ENCODE measurements at places on chromosomes 2 and 18. TPM values are rescaled to one million over a fixed set of nuclear protein-coding genes. Genes with fewer than 3 reads are reported as not detected.

The OTOS gene
- not detected for total RNA-seq

The TMEM163 gene
- total RNA-seq = not detected

The SLC4A5 gene
- total RNA-seq = 0.45 TPM

The GCKR gene
- 4.5 TPM for total RNA-seq

The TFCP2L1 gene
- total RNA-seq = under 0.01 TPM

The CNDP1 gene
- not detected for total RNA-seq

The GALNT5 gene
- total RNA-seq = 11.4 TPM

The UGT1A5 gene
- not detected for total RNA-seq

The CCDC85A gene
- total RNA-seq = 0.45 TPM

DNA sequence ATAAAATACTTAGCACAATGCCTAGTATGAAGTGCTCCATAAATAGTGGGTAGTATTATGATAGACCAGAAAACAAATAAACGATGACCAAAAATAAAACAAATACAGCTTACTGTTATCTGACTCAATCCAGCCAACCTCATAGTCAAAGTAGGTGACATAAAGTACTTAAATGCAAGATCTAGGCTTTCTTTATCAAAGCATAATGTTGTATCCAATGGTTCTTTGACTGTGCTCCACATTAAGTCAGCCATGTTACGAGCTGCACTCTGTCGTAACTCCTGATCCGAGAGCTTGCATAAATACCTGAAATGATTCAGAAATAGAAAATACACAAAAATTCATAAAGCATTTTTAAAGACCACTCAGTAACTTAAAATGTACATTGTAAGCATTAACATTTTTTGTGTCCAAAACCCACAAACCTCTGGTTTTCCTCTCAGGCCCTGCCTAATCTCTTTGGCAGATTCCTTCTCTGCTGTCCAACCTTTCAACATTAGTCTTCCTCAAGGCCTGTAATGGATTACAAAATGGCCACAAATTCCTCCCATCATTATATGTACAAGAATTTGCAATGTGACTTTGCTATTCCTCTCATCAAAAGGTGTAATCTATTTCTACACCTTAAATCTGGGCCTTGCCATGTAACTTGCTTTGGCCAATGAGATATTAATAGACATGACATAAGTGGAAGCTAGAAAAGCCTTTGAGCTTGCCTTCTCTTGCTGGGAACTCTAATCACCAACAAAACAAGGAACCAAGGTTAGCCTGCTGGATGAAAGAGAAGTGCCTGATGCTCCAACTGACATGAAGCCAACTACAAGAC is 90.6 kb downstream of the USP34 start:
- DNase-seq = peak; percentile 56

DNA sequence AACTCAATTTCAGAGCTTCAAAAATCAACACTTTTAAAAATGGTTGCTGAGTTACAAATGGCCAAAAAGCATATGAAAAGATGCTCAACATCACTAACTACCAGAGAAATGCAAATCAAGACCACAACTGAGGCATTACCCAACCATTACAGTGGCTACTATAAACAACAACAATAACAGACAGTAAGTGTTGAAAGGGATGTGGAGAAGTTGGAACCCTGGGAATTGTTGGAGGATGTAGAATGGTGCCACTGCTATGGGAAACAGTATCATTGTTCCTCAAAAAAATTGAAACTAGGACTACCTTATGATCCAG is 173.3 kb upstream of the SPRED2 start:
- DNase-seq = no peak

GRCh38 chr18:519019-519879 is 18.7 kb upstream of the COLEC12 start:
- peak; percentile 76 for DNase-seq

GRCh38 chr2:239436076-239436475 is 35.3 kb upstream of the HDAC4 start:
- no peak for DNase-seq

DNA sequence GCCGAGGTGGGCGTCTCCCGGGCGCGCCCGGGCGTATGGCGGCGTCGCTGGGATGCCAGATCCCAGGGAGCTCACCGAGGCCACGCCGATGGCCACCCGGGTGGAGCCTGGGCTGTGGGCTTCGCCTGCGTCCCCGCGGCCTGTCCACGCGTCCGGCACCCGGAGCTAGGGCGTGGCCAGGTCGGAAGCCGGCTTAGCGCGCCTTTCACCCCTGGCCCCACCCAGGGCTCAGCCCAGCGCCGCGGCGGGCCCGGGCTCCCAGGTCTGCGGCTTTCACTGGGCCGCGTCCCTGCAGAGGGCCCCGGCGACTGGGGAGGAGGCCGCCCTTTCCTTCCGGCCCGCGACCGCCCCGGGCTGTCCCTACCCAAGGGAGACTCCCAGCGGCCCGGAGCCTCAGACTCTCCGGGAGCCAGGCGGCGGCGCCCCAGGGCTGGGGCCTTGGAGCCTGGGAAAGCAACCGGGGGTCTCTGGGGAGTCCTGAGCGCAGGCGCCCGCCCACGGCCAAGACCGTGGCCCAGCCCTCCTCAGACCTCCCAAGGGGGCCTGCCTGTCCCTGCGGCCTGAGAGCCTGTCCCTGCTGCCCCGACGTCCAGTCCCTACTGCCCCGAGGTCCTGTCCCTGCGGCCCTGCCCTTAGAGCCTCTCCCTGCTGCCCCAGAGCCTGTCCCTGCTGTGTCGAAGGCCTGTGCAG is 36.3 kb upstream of the ITM2C start:
- no peak for DNase-seq

DNA sequence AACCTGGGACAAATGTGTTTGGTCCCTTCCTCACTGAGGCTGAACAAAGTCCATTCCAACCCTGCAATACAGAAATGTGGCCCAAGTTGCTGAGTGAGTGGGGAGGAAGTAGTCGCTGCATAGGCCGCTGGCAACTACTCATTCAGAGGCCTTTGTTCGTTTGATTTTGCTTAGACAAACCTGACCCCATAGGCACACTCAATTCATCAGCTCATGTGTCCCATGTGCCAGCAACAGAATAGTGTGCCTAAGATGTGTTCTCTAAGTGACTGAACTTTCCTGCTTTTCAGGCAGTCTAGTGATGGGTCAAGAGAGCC is 23.0 kb downstream of the PTPN18 start:
- no peak for DNase-seq

DNA sequence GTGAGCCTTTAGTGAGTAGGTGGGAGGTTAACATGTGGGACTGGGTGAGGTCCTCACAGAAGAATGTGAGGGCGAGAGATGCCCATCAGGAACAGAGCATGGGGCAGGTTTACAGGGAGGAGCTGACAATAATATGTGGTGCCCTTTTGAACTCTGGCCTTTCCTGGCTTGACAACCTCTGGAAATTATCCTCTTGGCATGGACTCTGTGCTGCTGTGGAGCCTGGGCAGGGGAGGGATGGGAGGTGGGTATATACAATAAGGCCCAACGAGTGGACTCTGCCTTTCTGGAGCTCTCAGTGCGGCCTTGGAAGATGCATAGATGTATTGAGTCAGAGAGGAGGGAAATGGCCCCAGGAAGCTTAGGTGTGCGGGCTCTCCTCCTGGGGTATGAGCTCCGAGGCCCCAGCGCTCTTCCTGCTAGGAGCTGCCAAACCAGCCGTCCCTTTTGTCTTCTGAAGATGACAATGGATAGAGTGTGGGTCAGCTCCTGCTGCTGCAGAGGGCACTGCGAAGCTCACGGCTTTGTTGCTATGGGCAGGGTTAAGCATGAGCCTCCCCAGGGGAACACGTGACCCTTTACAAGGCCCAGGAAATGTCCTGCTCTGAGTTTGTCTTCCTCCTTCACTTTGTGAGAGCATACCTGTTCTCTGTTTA is 8.7 kb upstream of the PSD4 start:
- no peak for DNase-seq

DNA sequence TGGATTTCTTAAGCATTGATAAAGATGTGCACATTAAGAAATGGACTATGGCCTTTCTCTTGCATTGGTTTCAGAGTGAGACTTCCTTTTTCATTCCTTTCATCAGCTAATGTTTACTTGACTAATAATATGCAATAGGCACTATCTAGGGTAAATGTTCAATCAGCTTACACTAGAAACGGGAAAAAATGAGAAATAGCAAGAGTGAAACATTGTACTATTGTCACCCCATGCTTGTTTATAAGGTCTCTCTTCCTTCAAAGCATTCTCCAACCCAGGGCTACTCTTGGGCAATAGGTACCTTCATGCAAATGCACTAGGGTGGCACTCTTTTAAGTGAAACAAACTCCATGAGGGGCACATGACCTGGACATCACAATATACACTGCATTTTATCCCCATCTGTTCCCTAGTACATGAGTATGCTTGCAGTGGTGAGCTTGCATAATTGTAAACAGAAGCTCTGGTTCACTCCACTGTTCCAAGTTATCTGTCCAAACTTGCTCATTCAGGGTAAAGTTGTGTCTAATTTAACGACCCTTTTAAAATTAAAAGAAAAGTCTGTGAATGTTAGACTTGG is 402.3 kb downstream of the ERBB4 start:
- DNase-seq = no peak

- DNase-seq = peak; percentile 39
These were observed 42.1 kb upstream of the TAF1B start for GRCh38 chr2:9800975-9801726.

DNA sequence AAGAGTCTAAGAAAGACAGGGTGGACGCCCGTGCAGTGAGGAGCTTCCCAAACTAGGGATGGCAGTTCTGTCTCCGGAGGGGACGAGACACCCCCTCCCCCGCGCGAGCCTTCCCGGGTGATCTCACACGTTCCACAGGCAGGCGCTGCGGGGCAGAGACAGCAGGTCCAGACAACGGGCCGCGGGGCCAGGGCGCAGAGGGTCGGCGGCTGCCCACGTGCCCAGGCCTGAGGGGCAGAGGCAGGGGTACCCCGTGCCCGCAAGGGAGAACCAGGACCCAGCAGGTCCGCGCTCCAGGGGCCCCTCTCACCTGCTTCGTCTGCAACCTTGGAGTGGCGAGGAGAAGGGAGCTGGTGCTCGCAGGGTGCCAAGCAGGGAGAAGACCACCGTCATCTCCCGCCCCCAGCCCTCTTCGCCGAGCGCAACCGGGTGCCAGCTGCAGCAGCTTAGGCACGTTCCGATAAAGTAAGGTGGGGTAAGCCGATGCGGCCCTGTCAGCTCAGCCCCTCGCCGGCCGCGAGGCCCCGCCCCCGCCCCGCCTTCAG is at the start of gene GPR155:
TSS of gene GPR155 (minus strand) at position 467 of the 545 bp plus-strand sequence. CDS start 5,073 bp downstream, outside the sequence.
- DNase-seq = peak; percentile 14

- no peak for DNase-seq
These were observed 182.4 kb upstream of the MC4R start for GRCh38 chr18:60554967-60555366.

DNA sequence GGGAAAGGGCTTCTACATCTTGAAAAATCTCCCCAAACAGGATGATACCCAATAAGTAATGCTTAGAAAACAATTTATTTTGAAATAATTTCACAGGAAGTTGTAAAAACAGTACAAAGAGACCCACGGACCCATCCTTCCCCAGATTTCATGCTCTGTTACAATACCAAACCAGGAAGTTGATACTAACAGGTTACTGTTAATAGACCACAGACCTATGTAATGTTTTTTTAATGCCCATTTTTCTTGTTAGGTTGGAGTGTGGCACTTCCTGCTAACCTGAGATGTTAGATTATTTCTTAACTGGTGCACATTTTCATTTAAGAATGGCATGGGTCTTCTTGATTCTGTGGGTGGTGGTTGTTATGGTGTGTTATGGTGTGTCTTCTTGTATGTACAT is 21.4 kb upstream of the MGAT5 start:
- no peak for DNase-seq

- DNase-seq = no peak
These were observed 28.5 kb downstream of the SMAD7 start for GRCh38 chr18:48922226-48922800.

DNA sequence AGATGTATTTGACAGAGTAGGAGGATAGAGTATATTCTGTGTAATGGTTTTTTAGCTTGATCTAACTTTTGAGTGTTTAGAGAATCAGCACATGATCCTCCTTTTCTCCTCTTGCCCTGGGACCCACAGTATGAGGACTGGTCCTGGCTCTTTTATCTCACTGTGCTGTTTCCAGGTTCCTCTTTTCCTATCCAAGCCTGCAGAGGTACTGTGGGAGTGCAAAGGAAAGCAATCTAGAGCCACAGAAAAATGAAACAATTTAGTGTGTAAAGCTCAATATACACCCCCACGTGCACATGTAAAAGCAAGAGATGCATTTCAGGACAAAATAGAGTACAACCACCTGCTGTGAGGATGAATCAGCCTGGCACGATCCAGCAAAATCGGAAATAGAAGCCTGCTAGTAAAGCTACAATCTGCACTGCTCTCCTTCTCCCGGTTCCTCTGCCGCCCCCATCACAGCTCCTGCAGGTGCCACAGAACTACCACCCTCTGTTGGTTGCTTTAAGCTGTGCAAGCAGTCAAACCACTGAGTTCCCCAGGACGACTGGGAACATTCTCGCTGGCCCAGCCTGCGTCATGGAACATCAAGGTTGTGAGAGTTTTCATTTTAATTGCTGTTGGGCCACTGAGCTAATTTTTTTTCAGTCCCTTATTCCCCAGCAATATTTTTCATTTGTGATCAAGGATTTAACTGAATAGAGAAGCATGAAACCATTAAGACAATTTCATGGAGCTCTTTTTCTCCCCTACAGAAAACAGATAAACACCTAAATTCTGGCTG is 47.8 kb upstream of the MAPRE3 start:
- DNase-seq = peak; percentile 25

- no peak for DNase-seq
These were observed 63.5 kb downstream of the PTPN2 start for GRCh38 chr18:12820506-12820905.

GRCh38 chr2:64679673-64680425 is 26.1 kb upstream of the SERTAD2 start:
- no peak for DNase-seq

DNA sequence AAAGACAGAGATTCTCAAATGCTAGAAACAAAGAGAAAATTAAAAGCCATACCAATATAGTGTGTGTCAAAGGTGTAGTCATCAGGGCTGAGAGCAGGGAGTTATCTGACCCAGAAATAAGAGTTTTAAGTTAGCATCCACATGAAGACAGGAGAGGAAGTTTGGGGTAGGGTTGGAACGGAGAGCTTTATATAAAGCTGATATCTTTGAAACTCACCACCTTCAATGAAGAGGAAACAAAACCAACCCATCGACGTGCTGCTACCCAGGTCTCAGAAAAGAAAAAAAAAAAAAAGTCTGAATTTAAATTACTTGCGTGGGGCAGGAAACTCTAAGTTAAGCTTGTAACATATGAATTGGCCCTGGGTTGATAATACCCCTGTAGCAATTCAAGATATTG is 42.4 kb downstream of the ARL4C start:
- no peak for DNase-seq

Measured in fibroblast of the aortic adventitia (primary cell).